Activated CD8-positive, alpha-beta T cell treated with anti-CD3 and anti-CD28 coated beads for 36 hours (primary cell): ENCODE measurements at places on chromosomes 3 and 15.

DNA sequence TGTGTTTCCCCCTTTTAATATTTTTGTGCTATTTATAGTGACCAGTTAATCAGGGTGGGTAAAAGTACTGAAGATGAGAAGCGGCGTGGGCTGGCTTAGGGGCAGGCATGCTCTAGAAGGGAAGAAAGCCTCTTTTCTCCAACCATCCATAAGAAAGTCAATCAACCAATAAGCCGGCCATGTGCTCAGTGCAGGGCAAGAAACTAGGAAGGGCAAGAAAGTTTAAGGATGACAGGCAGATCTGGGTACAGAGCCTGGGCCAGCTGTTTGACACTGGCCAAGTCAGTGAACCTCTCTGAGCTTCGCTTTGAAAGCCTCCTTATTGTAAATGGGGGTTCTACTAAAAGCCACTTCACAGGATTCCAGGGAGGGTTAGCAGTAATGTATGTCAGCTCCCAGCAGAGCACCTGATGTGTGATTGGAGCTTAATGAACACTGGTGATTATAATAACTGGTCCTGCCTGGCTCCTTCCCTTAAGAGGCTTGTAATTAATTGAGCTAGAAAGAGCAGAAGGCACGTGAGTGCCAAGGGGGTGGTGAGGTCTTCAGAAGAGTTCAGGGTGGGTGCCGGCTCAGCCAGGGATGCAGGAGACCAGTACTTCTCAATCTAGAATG, 5.7 kb upstream of the CHRNA3 start:
- no peak for DNase-seq

- peak; percentile 28 for DNase-seq
Observed at GRCh38 chr3:119639494-119640350, 20.7 kb downstream of the POPDC2 start.

GRCh38 chr3:189406148-189406547, 225.0 kb upstream of the TP63 start:
- DNase-seq = no peak

GRCh38 chr15:89441295-89441812, 55.0 kb downstream of the RHCG start:
- no peak for DNase-seq
